ENCODE measurements at places on chromosomes 12 and 14.

DNA sequence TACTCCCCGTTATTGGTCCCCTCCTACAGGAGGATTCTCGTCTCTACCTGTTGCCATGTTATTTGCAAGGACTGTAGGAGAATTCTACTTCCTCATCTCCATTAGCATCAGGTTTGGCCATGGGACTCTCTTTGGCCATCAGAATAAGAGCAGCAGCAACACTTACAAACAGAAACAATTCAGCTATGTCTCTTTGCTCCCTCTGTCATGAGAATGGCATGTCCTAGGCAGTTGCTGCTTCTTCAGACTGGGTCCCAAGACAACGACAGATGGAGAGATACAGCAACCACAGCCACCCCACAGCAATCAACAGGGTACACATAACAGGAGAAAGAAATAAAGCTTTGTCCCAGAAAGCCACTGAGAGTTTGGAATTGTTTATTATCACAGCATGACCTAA is 19.7 kb downstream of the SLC41A2 start:
- no peak for DNase-seq

DNA sequence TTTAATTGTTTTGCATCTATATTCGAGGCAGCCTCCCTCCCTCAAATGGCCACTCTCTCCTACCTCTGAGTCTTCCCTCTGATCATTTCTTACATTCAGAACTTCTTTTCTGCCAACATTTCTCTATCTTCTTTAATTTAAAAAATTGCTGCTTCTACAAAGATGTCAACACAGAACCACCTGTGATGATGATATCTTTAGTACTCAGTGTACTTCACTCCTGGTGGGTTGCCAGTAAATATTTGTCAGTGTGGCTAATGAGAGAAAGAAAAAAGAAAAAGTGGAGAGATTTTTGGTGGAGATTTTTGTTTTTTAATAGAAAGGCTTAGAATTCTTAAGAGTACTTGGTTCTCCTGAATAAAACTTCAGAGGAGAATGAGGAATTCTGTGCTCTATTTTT is 8.1 kb downstream of the RIC8B start:
- no peak for DNase-seq

- no peak for DNase-seq
Measured at GRCh38 chr12:11991604-11992003, 79.1 kb upstream of the BCL2L14 start.

DNA sequence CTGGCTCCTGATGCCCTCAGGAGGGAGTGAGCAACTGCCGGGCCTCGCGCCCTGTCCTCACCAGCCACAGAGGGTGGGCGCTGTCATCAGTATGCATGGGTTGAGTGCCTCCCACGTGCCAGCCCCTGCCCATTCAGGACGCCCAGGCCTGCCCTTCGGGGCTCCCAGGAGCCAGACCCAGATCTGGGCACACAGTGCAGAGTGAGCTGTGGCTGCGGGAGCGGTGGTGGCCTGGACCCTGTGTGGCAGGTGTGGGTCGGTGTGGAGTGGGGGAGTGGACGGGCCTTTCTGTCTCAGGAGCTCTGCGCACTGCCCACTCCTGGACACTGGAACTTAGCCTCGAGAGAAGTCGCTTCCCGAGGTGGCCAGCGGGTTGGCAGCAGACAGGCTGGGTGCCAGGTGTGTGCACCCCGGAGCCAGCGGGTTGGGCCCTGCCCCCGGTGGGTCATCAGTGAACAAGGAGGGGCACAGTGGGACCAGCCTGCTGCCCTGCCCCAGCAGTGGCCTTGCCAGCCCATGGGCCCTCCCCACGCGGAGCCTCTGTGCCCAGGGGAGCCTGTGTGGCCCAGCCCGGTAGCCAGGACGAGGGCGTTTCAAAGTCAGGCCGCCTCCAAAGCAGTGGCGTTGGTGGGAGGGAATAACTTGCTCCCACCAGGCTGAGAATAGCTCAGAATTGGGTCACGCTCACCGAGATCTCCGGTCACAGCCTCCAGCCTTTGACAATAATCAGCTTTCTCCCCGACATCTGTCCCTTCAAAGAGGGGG is 9.5 kb downstream of the TRMT61A start:
- no peak for DNase-seq

DNA sequence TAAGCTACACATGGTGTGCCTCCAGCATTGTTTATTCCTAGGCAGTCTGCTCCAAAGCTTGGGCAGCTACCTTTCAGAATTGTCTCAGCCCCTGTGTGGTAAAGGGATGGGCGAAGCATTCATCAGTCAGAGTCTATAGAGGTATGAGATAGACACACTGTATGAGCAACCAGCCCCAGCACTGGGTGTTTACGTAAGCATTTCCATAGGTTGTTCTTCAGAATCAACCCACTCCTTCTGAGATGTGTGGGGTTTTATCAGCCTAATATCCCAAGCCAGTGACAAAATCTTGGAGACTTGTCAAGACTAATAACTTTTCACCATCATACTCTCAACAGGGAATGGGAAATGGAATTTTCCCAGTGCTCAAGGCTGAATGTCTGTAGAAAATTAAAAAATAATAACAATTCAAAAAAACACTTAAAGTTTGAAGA is 98.2 kb downstream of the BTG1 start:
- no peak for DNase-seq

DNA sequence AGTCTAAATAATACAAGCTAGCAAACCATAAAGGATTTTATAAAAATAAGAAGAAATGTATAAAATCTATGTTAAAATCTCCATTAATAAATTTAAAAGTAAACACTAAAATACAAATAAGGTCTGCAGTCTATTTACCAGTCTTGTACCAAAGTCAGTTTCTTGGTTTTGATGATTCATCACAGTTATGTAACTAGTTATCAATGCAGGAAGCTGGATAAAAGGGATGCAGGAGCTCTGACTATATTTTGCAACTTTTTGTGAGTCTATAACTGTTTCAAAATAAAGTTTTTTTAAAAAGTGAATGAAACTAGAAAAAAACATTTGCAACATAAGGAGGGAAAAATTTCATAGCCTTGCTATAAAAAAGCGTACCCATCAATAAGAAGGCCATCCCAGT is 151.5 kb downstream of the DERA start:
- no peak for DNase-seq

GRCh38 chr12:105705765-105706164 is 375.3 kb downstream of the C12orf75 start:
- DNase-seq, result no peak

DNA sequence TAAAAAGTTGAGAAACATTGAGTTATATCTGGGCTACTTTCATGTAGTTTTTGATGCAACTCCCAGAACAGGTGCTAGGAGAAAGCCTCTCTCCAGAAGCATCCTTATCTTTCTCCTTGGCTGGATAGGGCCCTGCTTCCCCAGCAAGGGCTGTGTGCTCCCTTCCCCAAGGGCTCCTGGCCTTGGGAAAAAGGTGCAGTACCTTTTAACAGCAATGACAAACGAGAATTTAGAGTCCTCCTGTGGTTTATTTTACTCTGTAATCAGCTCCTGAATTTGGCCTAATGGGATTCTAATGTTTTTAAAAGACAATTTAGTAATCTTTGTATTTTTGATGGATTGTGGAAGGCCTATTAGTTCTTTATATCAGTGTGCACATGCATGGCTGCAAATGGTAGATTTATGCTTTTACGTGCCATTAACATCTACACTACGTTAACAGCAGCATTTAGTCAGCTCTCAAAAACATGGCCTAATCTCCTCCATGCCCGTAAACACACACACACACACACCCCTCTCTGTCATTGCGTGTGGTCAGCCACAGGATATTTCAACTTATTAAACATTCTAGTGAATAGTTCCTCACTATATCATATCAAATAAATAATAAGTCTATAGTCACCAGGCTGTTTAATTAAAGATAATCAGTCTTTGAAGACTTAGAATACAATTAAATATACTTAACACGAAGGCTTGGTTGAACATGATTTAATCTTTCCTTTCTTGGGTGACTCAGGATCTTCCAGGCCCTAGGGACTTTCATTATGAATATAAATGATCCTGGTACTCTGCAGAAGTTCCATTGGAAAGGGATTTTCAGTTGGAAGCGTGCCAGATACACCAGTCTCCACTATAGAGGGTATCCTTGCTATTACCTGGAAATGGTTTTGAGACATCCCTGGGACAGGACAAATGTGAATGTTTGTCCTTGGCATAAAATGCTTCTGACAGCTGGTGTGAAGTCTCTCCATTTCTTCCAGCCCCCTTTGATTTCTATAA is 181.4 kb upstream of the PWP1 start:
- DNase-seq, result no peak

GRCh38 chr12:82600379-82600778 is 86.3 kb upstream of the TMTC2 start:
- DNase-seq, result no peak
